ENCODE measurements at places on chromosomes 7 and 10.

- no peak for DNase-seq
These were observed 4.4 kb downstream of the OPN4 start for GRCh38 chr10:86658751-86659150.

DNA sequence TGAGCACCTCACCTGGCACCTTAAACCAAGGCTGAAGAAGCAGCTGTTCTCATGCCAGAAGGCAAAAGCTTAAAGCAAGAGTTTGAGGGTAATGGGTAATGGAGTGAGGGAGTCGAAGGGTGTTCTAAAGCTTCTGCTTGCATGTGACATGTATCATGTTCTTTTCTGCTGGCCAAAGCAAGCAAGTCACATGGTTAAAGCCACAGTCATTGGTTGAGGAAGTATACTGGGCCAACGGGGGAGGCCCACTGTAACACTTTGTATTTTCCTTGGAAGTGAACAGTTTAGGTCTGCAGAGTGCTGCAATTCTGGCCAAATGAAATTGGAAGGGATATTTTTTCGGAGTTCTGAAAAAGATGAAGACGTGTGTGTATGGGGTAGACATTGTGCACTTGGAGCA, 75.7 kb downstream of the REEP3 start:
- DNase-seq: no peak

DNA sequence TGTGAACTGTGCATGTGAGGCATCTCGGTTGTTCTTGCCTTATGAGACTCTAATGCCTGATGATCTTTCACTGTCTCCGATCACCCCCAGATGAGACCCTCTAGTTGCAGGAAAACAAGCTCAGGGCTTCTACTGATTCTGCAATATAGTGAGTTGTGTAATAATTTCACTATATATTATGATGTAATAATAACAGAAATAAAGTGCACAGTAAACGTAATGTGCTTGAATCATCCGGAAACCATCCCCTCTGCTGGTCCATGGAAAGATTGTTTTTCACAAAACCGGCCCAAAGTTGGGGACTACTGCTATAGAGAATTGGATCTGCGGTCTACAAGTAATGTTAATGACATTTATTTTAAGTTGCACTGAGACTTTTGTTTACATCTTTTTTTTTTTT, 126.7 kb downstream of the TPST1 start:
- DNase-seq: no peak

GRCh38 chr10:29545122-29545521, 89.6 kb downstream of the SVIL start:
- DNase-seq: no peak

GRCh38 chr10:34890939-34891338, 75.8 kb upstream of the PARD3 start:
- no peak for DNase-seq

DNA sequence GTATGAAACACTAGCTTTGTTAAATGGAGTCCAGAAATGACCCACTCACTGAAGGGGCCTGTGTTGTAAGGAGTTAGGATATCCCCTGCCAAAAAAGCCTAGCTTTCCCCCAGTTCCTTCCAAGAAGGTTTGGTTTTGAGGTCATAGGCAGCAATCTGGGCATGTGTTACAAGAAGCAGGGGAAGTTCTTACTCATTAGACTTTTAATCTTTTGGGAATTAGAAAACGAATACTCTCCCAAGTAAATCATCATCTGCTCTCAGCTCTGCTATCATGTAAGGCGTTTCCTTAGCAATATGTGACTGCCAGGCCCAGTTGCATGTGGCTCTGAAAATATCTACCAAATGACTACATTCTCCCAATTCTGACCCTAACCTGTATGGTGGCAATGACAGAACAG, 3.7 kb downstream of the NOD1 start:
- DNase-seq: no peak

Data from NCI-H1105 treated with DMSO at 0.1 percent for 48 hours (cell line).